ENCODE measurements at places on chromosomes 12 and 14. TPM values are rescaled to one million over a fixed set of nuclear protein-coding genes. Genes with fewer than 3 reads are reported as not detected.

The PIGH gene
- 18.6 TPM for total RNA-seq

The NGB gene
- not detected for total RNA-seq

The GSC gene
- total RNA-seq = not detected

The CABP1 gene
- total RNA-seq = not detected

The SDS gene
- not detected for total RNA-seq

The ZDHHC22 gene
- not detected for total RNA-seq

The ST8SIA1 gene
- 0.34 TPM for total RNA-seq
